Amniotic epithelial cell (primary cell): ENCODE measurements at places on chromosomes 11 and 22.

DNA sequence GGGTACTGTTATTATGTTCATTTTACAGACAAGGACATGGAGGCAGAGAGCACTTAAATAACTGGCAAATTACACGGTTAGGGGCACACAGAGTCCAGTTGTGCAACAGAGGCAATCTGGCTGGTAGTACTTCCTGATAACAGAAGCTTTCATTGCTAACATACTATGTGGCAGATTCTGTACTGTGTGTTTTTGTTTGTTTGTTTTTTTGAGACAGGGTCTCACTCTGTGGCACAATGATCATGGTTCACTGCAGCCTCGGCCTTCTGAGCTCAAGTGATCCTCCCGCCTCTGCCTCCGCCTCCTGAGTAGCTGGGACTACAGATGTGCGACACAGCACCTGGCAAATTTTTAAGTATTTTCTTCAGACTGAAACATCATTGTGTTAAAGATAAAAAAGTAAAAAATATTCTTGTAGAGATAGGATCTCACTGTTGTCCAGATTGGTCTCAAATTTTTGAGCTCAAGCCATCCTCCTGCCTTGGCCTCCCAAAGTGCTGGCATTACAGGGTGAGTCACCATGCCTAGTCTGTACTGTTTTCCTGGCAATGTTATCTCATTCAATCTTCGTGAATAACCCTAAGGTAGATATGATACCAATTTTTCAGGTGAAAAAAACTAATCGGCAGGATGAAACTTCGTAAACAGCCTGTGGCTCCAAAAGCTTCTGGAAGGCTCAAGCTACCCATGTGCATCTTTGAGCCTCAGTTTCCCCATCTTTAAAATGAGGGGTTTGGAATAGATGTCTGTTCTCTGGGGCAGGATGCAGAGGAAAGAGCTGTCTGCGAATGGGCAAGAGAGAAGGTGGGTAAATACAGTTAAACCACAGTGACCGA is 921 bp upstream of the NUCB2 start:
- DNase-seq = peak; percentile 23

DNA sequence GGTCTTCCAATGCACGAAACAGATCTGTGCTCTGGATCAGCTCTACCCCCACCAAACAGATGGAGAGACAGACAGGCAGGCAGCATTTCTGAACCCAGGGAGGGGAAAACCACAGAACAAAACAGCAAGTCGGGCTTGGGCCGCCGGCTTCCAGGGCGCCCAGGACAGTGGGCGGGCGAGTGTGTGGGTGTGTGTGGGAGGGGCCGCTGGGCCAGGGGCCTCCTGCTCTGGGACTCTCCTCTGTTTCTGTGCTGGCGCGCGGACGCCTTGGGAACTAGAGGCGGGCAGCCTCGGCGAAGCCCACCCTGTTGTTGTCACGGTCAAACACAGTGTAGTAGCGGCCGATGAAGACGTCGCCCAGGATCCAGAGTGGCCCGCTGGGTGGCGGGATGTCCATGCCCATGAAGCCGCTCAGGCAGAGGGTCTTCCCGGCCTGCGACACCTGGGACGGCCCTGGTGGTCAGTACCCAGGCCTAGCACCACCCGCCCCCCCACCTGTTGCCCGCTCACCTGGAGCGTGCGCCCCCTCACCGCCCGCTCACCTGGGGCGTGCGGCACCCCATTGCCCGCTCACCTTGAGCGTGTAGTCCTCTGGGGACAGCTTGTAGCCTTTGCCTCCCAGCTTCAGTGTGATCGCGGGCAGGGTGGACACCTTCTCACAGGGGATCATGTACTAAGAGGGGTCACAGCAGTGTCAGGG is 3.0 kb upstream of the IFITM10 start:
- DNase-seq = no peak

DNA sequence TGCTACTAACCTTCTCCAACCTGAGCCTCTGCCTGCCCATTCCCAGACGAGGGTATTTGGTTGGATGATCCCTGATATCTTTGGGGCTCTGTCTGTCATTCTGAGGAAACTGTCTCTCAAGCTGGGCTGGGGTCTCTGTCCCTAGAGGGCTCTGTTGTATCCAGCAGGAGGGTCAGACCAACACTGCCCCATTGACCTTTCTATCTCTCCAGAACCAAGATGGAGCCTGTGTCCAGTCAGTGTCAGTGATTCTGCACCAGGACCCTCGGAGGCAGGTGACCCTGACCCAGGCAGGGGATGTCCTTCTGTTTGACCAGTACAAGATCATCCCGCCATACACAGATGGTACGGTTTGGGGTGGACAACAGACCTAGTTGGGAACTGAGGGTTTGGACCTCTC is 21.9 kb downstream of the OTOG start:
- no peak for DNase-seq

- DNase-seq = no peak
These were observed 556.5 kb downstream of the INSC start for GRCh38 chr11:15671216-15671615.

- DNase-seq = peak; percentile 31
These were observed 32.0 kb upstream of the CCDC134 start for GRCh38 chr22:41768430-41768829.

GRCh38 chr11:85627332-85627997 is at the start of gene DLG2:
TSS of gene DLG2 (minus strand) at chr11:85627344.
- DNase-seq = peak; percentile 33

- no peak for DNase-seq
These were observed 526 bp upstream of the PNPLA5 start for GRCh38 chr22:43892183-43892894.

GRCh38 chr11:4865855-4866254 is 15.8 kb upstream of the OR51T1 start:
- no peak for DNase-seq

DNA sequence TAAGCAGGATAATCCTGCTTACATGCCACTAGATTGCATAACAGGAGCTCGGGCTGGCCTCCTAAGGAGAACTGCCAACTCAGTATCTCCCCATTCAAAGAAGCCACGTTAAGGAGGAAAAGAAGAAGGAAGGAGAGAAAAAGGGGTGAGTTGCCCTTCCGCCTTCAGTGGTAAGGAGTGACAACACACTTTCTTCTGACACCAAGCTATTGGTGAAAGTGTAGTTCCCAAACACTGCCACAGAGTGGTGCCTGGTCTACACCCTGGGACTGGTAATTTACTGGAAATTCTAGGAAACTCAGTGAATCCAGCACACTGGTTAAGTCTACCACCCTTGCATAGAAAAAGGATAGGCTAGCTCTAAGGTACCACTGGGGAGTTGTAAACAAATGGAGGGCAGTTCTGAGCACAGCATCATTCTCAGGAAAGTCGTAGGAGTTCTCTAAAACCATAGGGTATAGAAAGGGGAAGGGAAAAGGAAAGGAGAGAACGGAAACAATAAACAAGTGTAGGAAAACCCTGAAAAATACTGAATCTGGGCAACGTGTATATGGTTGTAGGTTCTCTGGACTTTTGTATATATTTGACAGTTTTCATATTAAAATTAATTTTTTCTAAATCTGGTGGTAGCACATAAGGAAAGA is 58.2 kb downstream of the RRAS2 start:
- DNase-seq = peak; percentile 81

- peak; percentile 53 for DNase-seq
These were observed 45.4 kb downstream of the GRAMD1B start for GRCh38 chr11:123475469-123475868.

DNA sequence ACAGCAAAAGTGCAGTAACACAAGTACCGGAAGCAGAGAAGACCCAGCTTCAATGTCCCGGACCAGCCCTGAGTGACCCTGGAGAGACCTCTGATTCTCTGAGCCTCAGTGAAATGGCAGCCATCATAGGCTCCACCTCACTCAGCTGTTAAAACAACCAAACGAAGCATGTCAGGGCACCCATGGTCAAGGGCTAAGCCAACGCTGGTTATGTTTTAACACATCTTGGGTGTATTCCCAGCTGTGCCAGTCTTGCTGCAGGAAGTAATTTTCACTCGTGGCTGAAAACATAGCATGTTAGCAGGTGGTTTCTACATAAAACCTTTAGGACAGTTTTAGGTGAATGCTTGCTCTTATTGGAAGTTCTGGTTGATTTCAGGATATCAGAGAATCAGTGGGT is 30.9 kb downstream of the LMO2 start:
- no peak for DNase-seq

DNA sequence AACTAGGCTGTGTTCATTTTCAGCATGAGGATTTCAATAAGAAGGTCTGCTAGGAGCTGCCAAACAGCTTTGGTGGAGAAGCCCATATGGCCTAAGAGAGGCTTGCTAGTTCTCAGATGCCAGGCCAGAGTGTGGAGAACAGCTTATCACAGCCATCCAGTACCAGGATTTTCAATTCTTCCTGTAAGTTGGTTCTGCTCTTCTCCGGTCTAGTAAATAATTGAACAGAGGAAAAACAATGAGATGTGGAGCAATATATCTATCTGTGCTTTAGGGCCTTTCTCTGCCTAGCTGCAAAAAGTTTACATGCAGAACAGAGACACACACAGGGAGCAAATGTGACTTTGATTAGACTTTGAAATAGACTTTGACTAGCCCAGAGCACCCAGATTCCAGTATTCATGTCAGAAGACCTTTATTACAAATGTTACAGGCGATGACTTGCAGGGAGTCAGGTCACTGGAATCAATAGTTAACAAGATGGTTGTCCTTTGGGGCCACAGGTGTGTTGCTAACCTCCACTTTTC is 19.8 kb upstream of the PPP2R1B start:
- no peak for DNase-seq

GRCh38 chr11:10488934-10489691 is 34.0 kb downstream of the AMPD3 start:
- no peak for DNase-seq

- peak; percentile 53 for DNase-seq
These were observed 390 bp upstream of the CKAP5 start for GRCh38 chr11:46846510-46846830.

DNA sequence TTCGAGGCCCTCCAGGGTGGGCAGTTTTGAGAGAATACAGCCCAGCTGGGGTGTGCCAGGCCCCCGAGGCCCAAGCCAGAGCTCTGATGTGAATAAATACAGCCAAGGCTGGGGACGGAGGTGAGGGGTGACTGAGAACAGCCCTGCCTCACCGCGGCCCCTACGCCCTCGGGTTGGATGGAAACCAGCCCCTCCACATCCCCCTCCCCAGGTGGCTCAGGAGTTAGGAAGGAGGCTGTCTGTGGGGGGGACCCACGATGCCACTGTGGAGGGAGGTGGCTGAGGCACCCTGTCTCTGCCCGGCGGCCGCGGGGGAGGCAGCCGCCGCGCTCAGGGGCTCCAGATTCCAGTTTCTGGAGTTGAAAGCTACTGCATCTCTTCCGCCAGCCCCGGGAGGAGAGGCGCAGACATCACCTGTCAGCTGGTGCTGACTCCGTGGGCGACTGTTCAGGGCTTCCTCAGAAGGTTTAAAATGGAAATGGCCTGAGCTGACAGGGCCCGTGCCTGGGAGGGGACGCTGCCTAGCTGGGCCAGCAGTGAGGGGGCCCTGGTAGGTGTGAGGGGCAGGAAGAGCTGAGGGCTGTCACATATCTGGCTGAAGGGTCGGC is 1.4 kb downstream of the FLRT1 start:
- no peak for DNase-seq

GRCh38 chr11:75498556-75499255 is 27.0 kb downstream of the GDPD5 start:
- DNase-seq = peak; percentile 24

GRCh38 chr11:44557464-44557863 is 8.0 kb upstream of the CD82 start:
- DNase-seq = no peak

GRCh38 chr11:34263441-34264091 is 94.2 kb downstream of the ABTB2 start:
- DNase-seq = peak; percentile 79

DNA sequence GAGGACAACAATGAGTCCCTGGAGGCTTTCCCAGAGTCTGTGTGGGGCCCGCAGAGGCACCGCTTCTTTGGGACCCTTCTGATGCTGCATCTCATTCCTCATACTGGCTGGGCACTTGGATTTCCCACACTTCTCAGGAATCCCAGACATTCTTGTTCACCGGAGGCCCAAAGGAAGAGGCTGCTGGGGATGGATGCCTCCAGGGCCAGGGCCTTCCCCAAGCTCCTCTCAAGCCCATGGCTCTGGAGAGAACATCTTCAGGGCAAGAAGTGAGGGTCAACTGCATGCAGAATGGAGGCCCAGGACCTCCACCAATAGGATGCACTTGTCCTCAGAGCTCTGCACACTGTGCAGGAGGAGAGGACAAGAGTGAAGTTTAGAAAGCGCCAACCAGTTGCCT is 34.6 kb downstream of the DKK3 start:
- no peak for DNase-seq

- DNase-seq = no peak
These were observed 27.8 kb downstream of the CEP295 start for GRCh38 chr11:93689240-93689639.

DNA sequence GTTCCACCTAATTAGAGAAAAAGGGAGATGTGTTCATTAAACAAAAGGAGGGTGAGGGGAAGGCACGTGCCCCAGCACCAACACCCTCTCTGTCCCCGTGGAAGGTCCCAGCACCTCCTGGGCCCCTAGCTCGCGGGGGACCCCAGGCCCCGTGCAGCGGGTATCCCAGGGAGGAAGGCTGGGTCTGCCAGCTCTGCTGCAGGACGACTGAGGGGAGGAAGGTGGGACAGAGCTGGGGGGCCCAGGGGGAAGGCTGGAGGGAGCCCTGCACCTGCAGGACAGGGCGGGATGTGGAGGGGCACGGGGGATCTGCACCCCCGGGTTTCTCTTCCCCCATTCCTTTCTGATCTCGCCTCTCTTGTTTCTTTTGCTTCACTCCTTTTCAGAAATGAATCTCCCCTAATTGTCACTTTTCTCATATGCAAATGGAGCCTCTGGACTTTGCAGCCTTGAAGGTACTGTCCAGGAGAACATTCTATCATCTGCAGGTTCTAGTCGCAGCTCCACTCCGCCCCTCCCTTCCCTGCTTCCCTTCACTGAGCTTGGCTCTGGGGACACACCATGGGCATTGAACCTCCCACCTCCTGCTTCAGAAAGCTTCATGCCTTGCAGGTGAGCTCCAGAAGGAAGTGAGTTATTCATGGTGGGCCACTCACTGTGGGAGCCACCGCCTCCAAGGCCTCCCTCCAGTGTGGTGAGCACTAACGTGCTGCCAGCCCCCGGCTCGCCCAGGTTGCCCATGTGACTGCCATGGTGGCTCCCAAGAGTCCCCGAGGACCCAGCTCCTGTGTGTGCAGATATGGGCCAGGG is 111.0 kb downstream of the ST3GAL4 start:
- no peak for DNase-seq

GRCh38 chr11:66542362-66542761 is 3.5 kb downstream of the ZDHHC24 start:
- DNase-seq = peak; percentile 13

- DNase-seq = no peak
These were observed 20.3 kb upstream of the DGKZ start for GRCh38 chr11:46326813-46327416.

- DNase-seq = no peak
These were observed 100.6 kb downstream of the FBXO7 start for GRCh38 chr22:32574958-32575910.

- no peak for DNase-seq
These were observed 20.1 kb upstream of the NNMT start for GRCh38 chr11:114276077-114276476.

DNA sequence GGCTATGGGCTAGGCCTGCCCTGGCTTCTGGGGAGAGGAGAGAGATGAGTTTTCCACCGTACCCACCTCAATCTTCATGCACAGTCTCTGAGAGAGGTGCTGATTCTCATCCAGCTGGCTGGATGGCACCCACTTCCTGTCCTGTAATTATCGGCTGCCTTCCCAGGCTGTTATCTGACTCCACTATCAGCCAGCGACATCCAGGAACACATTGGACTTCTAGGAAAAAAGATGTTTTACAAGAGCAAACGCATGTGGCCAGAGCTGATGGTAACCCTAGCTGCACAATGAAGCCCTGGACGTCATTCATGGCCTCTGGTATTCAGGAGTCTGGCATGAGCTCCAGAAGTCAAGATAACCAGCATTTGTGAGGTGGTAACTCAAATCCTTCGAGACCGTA is 137.4 kb downstream of the EHF start:
- peak; percentile 77 for DNase-seq
